ENCODE measurements at places on chromosomes 2 and 18. TPM values are rescaled to one million over a fixed set of nuclear protein-coding genes. Genes with fewer than 3 reads are reported as not detected.
A peak's percentile ranks its signal among the peaks of the same experiment; 100 is the strongest.

WIPF1 gene
- 99.6 TPM for polyA plus RNA-seq

DNA sequence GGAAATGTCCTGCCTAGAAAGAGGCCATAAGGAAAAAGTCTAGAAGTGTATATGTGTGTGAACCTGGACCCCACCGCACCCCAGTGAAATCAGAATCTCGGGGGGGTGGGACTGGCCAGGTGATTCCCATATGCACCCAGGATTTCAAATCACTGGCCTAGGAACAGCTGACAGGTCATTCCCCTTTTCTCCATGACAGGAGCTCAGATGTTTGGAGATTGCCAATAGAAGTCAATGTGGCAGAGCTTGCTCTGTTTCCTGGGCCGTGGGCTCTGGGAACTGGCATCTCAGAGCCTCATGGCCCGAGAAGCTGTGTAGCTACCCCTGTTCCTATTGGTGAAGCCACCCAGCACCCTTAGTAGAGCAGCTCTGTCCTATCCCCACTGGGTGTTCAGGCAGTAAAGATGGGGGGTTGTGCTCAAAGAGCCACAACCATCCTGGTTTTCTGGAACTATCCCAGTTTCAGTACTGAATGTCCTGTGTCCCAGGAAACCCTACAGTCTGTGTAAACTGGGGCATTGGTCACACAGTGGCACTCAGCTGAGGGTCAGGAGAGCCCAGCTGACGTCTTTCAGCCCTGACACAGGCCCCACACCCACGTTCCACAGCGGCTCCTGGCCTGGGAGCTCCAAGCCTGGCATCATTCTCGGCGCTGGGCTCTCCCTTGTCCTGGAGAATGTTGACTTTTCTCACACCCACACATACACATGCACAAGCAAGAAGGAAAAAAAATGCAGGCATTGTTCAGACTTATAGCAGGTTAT lies 18.9 kb downstream of the GNLY start:
- DNase-seq: no peak

LHCGR gene
- polyA plus RNA-seq: not detected

- DNase-seq: peak; percentile 76
These were observed 147.6 kb upstream of the CAB39 start for GRCh38 chr2:230564805-230565779.

GRCh38 chr2:209380293-209380692 lies 43.6 kb upstream of the MAP2 start:
- DNase-seq: peak; percentile 27

RESP18 gene
- polyA plus RNA-seq: not detected

ABCB6 gene
- polyA plus RNA-seq: 2.1 TPM

GRCh38 chr2:20205915-20206524 lies 18.9 kb downstream of the SDC1 start:
- DNase-seq: no peak

DNA sequence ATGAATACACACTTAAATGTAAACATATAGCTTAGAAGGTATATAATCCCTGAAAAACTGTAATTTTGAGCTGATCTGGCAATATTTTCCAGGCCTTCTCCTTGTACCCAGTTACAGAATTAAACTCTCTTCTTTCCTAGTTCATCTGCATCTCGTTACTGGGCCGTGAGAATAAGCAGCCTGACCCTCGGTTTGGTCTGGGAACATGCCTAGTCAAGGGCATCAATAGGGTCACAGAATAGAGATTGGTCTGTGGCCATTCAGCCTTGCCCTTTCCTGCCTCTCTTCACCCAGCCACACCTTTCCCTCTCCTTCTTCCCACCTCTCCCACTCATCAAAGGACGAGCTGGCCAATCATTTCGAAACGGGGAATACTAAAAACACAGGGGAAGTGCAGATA lies 27.3 kb downstream of the SULT1C2 start:
- no peak for DNase-seq

DNA sequence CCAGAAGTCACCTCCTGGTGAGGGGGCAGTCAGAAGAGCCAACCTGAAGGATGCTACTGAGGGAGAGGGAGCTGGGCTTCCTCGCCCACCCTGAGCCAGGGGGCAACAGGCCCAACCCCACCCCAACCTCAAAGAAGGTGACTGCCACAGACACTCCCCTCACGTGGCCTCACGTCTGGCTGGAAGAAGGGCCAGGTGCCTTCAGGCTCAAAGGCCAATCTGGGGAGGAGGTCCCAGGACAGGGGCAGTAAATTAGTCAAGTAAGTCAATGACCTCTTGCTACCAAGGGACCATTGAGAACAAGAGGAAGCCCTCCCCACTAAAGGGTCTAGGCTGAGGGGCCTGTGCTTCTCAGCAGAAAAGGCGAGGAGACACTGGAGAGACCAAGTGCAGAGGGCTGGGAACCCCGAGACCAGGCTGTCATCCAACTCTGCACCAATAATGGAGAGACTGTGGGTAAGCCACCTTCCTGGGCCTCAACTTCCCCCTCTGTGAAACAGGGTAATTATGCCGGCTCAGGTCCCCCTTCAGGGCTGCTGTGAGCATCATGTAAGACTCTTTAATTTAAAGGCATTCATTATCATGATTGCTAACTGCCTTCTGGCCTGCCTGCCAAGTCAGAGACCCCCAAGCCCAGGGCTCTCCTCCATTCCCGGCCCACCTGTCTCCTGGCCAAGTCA lies 20.2 kb upstream of the TNS1 start:
- DNase-seq: no peak

ARHGAP28 gene
- polyA plus RNA-seq: not detected

TANC1 gene
- 0.16 TPM for polyA plus RNA-seq

GRCh38 chr2:20175267-20175666 lies 49.7 kb downstream of the SDC1 start:
- no peak for DNase-seq
